ENCODE measurements at places on chromosomes 2 and 18. TPM values are rescaled to one million over a fixed set of nuclear protein-coding genes. Genes with fewer than 3 reads are reported as not detected.

DNA sequence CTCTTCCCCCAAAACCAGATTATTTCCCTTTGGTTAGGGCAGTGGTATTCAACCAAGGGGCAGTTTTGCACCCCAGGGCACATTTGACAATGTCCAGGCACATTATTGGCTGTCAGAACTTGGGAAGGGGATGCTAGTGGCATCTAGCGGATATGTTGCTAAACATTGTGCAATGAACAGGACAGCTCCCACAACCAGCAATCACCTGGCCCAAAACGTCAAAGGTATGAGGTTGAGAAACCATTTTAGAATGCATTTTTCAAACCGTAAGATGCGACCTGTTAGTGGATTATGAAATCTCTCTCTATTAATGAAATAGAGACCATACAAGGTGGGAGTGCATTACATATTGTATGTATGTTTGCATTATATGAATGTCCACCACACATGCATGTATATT lies 54.2 kb downstream of the CD8B2 start:
- no peak for DNase-seq

GRCh38 chr2:20224716-20225293 lies at the start of gene SDC1:
TSS of gene SDC1 (minus strand) at chr2:20225130. CDS start at chr2:20224867, 263 bp downstream.
- peak; percentile 80 for DNase-seq

GRCh38 chr2:173578404-173579107 lies 223.9 kb downstream of the CDCA7 start:
- DNase-seq, result no peak

The ANTXR1 gene
- 31.0 TPM for total RNA-seq

- no peak for DNase-seq
These were observed 116.3 kb downstream of the KYNU start for GRCh38 chr2:142993771-142994170.

The MOGAT1 gene
- not detected for total RNA-seq

The TMEM200C gene
- total RNA-seq, result 0.14 TPM

The TMEFF2 gene
- not detected for total RNA-seq

The DNPEP gene
- total RNA-seq, result 59.9 TPM

GRCh38 chr2:11129598-11130449 lies 25.4 kb upstream of the SLC66A3 start:
- DNase-seq, result no peak

GRCh38 chr2:98464772-98465310 lies 20.2 kb downstream of the INPP4A start:
- no peak for DNase-seq

GRCh38 chr2:82730811-82731210 lies 1728.3 kb downstream of the SUCLG1 start:
- DNase-seq, result no peak

The OSR1 gene
- 0.18 TPM for total RNA-seq

The COBLL1 gene
- total RNA-seq, result 20.0 TPM

GRCh38 chr2:120388222-120389035 lies 42.5 kb downstream of the INHBB start:
- no peak for DNase-seq

DNA sequence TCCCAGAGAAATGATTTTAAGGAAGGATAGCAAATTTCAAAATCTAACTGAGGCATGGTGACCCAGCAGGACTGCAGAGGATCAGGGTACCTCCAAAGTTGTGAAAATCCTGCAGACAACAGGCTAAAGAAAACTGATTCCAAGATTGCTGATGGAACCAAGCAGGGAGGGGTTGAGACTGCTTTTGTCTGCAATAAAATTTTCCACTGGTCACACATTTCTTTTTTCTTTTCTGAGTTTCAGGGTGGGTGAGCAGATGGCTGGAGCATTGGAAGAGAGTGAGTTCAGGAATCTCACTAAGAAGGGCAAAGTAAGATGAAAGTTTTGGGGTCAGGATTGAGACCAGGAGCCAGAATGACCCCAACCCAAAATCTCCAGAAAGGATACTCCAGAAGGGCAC lies 321.0 kb downstream of the TNS1 start:
- DNase-seq, result no peak

The KCNE4 gene
- 0.14 TPM for total RNA-seq

- DNase-seq, result no peak
These were observed 159.3 kb downstream of the CYRIA start for GRCh38 chr2:16506366-16506765.

GRCh38 chr2:54535599-54536195 lies 79.6 kb downstream of the SPTBN1 start:
- DNase-seq, result no peak

The POTEE gene
- total RNA-seq, result 0.07 TPM

DNA sequence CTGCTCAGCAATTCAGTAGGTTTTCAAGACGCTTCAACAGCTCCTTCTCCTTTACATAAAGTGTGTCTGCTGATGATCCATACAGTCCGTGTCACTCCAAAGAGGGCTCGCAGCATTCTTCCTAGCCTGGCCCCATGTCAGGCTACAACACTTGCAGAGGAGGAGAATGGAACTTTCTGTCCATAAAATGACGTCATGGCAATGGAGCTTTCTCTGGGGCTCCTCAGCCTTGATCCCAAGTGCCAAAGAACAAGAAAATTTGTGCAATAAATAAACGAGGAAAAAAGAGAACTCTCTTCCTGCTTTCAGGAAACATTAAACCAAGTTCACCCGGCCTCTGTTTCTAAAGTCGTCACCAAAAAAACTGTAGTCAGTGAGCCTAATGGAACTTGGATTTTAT lies 199.5 kb upstream of the MEIS1 start:
- DNase-seq, result no peak

DNA sequence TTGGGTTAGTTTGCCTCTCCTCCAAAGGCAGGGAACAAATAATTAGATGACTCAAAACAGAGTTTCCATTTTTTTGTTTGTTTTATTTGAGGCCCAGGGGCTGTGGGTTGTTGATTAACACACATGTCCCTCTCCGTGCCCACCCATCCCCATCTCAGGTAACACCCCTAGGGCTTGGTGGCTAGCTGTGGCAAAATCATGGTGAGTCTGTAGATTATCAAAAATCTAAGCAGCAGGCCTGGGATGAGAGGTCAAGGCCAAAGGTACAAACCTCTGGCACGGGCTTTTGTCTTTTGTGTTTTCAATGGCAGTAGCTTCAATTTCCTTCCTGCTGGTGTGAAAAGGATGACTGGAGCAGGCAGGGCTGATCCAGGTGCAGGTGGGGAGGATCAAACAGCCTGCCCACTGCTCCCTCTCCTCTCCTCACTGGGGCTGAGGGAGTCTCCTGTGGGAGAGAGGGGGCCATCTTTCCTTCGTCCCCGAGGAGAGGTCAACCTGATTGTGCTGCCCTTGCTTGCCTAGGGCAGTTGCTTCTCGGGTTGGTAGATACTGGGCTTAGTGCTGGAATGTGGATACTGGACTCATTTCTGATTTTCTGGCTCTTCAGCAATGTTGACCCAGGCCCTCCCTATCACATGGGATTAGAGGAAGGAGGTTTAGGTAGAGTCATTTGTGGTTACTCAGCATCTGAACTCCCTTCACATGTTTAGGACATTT lies 31.9 kb upstream of the EML4 start:
- DNase-seq, result no peak

- no peak for DNase-seq
These were observed 42.1 kb downstream of the ZC3H6 start for GRCh38 chr2:112317303-112318158.
